ENCODE measurements at places on chromosomes 7 and 10.
A peak's percentile ranks its signal among the peaks of the same experiment; 100 is the strongest.

- no peak overlapping the region for H3K27ac ChIP-seq
- H3K27me3 ChIP-seq: no peaks in the 10 kb centered on the region
- H3K36me3 ChIP-seq: no peaks in the 10 kb centered on the region
- no peaks in the 10 kb centered on the region for H3K4me1 ChIP-seq
Observed at GRCh38 chr7:152000191-152000590, 25.3 kb upstream of the GALNT11 start.

DNA sequence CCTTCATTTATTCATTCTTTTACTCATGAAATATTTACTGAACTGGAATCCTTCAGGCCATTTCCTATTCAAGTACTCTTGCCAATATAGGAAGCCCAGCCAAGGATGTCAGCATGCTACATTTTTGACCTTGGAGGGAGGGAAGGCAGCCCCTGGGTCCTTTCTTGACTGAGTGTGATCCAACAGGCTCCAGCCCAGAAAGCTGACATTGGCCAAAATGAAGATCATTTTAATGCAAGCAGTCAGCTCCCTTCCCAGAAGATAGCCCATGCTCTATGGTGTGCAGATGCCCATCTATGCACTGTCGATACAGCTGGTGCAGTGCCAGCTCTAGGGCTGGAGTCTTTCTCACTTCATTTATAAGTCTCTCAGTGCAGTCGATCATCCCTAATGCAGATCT is 646.0 kb downstream of the KCNMA1 start:
- no peak overlapping the region for H3K27ac ChIP-seq
- no peaks in the 10 kb centered on the region for H3K27me3 ChIP-seq
- DNase-seq: no peak
- peaks cover 11% of the 10 kb centered on the region for H3K4me1 ChIP-seq
- no peak overlapping the region for H3K4me3 ChIP-seq

DNA sequence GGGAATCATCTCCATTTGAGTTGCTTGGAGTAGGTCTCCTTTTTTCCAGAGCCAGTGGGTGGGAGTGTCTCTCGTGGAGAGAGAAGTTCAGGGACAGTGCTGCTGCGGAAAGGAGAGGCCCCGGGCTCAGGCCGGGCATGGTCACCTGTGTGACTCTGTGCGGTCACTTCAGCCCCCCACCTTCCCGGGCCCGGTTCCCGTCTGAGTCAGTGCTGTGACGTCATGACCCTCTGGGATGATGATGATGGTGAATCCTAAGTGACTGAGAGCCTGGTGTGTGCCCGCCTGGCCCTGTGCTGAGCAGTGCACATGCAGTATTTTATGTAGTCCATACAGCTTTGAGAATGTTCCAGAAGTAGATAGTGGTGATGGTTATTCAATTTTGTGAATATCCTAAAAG is 32.6 kb upstream of the AP5Z1 start:
- no peak for DNase-seq
- peaks cover 49% of the 10 kb centered on the region for H3K36me3 ChIP-seq
- peaks cover 52% of the 10 kb centered on the region for H3K4me1 ChIP-seq
- H3K4me3 ChIP-seq: no peak overlapping the region
- H3K27ac ChIP-seq: no peak overlapping the region
- no peaks in the 10 kb centered on the region for H3K27me3 ChIP-seq

- H3K36me3 ChIP-seq: no peaks in the 10 kb centered on the region
- DNase-seq: no peak
- H3K4me1 ChIP-seq: no peaks in the 10 kb centered on the region
- H3K27me3 ChIP-seq: no peaks in the 10 kb centered on the region
- no peak overlapping the region for H3K4me3 ChIP-seq
Observed at GRCh38 chr10:50540069-50540825, 83.5 kb downstream of the SGMS1 start.

- H3K27ac ChIP-seq: no peak overlapping the region
- H3K36me3 ChIP-seq: no peaks in the 10 kb centered on the region
- H3K4me1 ChIP-seq: peaks cover 21% of the 10 kb centered on the region
- H3K27me3 ChIP-seq: peaks cover 33% of the 10 kb centered on the region
Observed at GRCh38 chr7:1401011-1401410, 58.3 kb downstream of the MICALL2 start.

DNA sequence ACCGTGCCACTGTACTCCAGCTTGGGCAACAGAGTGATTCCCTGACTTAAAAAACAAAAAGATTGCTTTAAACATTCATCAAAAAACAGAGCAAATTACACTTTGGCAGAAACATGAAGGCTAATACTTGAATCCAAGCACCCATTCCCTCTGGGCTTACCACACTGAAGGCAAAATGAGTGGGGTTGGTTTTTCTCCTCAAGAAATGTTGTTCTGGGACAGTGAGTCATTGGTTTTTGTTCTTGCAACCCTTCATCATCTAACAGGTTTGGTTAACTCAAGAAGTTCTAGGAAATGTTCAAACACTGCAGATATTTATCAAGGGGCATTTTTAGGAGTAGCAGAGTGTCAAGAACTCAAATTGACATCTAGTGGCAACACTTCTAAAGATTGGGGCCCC is 60.5 kb downstream of the KIAA1217 start:
- no peaks in the 10 kb centered on the region for H3K27me3 ChIP-seq
- H3K4me3 ChIP-seq: no peak overlapping the region
- H3K27ac ChIP-seq: no peak overlapping the region
- no peak for DNase-seq
- H3K36me3 ChIP-seq: no peaks in the 10 kb centered on the region

DNA sequence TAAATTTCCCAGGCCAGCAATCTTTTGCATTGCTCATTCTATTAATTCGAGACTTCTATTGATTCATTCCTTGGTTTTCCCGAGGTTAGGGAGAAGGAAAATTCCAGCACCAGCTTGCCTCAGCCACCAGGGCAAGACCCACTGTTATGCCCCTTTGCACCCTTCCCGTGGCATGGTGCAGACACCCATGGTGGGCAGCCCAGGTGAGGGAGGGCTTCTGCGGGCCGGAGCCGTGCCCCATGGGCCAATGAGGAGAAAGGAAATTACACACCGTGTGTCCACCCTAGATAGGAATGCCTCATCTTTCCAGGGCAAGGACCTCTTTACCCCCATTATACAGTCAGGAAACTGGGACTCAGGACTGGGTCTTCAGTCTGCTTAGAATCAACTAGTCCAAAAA is 4.5 kb upstream of the GRID1 start:
- H3K27ac ChIP-seq: no peak overlapping the region
- peaks cover 14% of the 10 kb centered on the region for H3K27me3 ChIP-seq
- no peaks in the 10 kb centered on the region for H3K36me3 ChIP-seq
- DNase-seq: no peak
- no peak overlapping the region for H3K4me3 ChIP-seq

- H3K4me3 ChIP-seq: peak overlapping the region; percentile 31
- no peak for DNase-seq
- no peak overlapping the region for H3K27ac ChIP-seq
Observed at GRCh38 chr7:155787171-155787851, 25.0 kb downstream of the SHH start.

DNA sequence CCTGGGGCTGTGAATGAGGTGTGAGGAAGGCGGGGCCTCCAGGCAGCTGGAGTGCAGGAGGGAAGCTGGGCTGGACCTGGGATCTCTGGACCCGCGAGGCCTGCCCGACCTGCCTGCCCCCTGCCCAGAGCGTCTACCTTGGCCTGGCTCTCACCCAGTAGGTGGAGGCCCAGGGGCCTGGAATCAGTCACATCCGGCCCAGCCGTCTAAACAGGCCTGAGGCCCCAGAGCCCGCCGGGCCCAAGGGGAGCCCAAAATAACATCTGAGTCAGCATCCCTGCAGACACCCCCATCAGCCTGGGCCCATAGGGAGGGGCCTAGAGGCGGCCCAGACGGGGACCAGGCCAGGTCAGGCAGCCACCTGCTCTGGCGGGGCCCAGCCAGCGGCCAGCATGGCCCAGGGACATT is 15.1 kb upstream of the ELN start:
- H3K36me3 ChIP-seq: peaks cover 6% of the 10 kb centered on the region
- H3K27me3 ChIP-seq: no peaks in the 10 kb centered on the region
- no peak overlapping the region for H3K4me3 ChIP-seq

DNA sequence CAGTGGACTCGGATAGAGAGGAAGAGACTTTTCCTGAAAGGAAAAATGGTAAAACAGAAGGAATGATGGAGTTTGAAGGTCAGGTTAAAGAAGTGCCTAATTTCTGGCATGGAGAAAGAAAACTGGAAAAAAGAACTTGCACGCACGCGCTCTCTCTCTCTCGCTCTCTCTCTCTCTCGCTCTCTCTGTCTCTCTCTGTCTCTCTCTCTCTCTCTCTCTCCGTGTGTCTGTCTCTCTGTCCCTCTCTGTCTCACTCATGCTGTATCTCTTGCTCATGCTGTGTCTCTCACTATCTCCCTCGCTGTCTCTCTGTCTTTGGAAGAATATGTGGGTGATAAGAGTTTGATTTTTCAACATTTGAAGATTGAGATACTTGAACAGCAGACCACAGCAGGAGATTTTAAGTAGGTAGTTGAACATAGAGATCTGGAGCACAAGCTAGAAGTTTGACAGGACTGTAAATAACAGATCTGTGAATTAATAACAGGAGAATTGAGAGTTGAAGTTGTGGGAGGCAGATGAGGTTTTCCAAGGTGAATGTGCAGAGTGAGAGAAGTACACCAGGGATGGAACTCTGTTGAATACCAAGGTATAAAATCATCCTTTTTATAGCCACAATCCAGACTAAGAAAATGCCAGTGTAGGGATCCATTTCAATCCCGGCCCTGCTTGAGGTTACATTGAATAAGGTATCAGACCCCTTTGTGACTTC is 33.1 kb downstream of the ADD3 start:
- H3K4me1 ChIP-seq: no peaks in the 10 kb centered on the region
- H3K27ac ChIP-seq: no peak overlapping the region
- DNase-seq: no peak
- no peaks in the 10 kb centered on the region for H3K27me3 ChIP-seq

GRCh38 chr7:116578526-116578925 is 53.7 kb downstream of the CAV1 start:
- DNase-seq: no peak
- H3K27ac ChIP-seq: no peak overlapping the region
- no peak overlapping the region for H3K4me3 ChIP-seq
- no peaks in the 10 kb centered on the region for H3K27me3 ChIP-seq

GRCh38 chr10:130065251-130065650 is 45.4 kb downstream of the C10orf143 start:
- no peaks in the 10 kb centered on the region for H3K27me3 ChIP-seq
- no peak for DNase-seq
- H3K4me1 ChIP-seq: peaks cover 3% of the 10 kb centered on the region
- H3K4me3 ChIP-seq: no peak overlapping the region
- H3K36me3 ChIP-seq: peaks cover 3% of the 10 kb centered on the region
- no peak overlapping the region for H3K27ac ChIP-seq

- no peak for DNase-seq
- H3K27me3 ChIP-seq: no peaks in the 10 kb centered on the region
- H3K36me3 ChIP-seq: peaks cover 38% of the 10 kb centered on the region
- H3K4me1 ChIP-seq: peaks cover 55% of the 10 kb centered on the region
- H3K27ac ChIP-seq: no peak overlapping the region
- no peak overlapping the region for H3K4me3 ChIP-seq
Observed at GRCh38 chr7:150401424-150401790, 22.3 kb downstream of the ZNF775 start.

- H3K4me3 ChIP-seq: no peak overlapping the region
- no peaks in the 10 kb centered on the region for H3K36me3 ChIP-seq
- DNase-seq: no peak
- peaks cover 4% of the 10 kb centered on the region for H3K4me1 ChIP-seq
- H3K27me3 ChIP-seq: no peaks in the 10 kb centered on the region
- H3K27ac ChIP-seq: no peak overlapping the region
Observed at GRCh38 chr10:49274886-49275285, 24.1 kb upstream of the C10orf71 start.

DNA sequence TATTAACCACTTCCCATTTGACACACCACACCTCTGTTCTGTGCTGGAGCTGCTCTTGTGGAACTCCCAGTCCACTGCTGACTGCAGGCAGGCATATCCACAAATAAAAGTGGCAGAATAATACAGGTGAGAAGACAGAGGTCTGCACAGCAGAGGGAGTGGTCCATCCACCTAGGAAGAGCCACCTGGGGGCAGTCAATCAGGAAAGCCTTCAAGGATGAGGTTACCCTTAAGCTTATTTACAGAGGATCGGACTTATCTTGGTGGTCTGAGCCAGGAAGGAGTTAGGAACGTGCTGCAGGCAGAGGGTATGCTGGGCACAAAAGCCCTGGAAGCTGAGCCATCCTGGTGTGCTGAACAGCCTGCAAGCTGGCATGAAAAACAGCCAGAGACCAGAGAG is 78.7 kb downstream of the FRMPD2 start:
- H3K4me3 ChIP-seq: no peak overlapping the region
- H3K4me1 ChIP-seq: peaks cover 3% of the 10 kb centered on the region
- DNase-seq: no peak
- H3K27me3 ChIP-seq: no peaks in the 10 kb centered on the region
- H3K27ac ChIP-seq: no peak overlapping the region

- H3K4me1 ChIP-seq: no peaks in the 10 kb centered on the region
- H3K36me3 ChIP-seq: no peaks in the 10 kb centered on the region
- H3K27ac ChIP-seq: no peak overlapping the region
Observed at GRCh38 chr7:94452239-94452638, 57.4 kb upstream of the CASD1 start.

GRCh38 chr7:104979167-104979841 is 34.7 kb upstream of the KMT2E start:
- H3K4me3 ChIP-seq: no peak overlapping the region
- peak overlapping the region; percentile 65 for H3K27ac ChIP-seq
- peaks cover 19% of the 10 kb centered on the region for H3K4me1 ChIP-seq
- no peaks in the 10 kb centered on the region for H3K27me3 ChIP-seq
- DNase-seq: no peak

DNA sequence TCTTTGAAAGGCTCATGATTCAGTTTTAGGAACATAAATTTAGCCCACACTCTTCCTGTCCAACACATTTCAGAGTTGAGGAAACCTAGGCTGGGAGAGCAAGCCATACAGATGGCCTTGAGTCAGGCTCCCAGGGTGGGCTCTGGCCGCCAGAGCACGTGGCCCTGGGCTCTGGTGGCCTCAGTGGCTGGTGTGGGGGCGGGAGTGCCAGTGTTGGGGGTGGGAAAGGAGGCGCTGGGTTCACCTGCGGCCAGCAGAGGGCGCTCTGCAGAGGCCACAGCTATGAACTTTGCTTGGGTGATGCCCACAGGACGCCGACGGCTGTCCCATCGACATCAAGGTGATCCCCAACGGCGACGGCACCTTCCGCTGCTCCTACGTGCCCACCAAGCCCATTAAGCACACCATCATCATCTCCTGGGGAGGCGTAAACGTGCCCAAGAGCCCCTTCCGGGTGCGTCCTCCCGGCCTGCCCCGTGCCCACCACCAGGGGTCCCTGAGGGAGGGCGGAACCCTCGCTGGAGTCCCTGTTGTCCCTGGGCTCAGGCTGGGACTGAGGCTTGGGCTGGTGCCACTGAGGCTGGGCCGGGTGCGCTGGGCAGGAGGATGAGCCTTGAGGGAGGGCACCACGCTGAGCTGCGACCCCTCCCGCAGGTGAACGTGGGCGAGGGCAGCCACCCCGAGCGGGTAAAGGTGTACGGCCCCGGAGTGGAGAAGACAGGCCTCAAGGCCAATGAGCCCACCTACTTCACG is 11.9 kb downstream of the FLNC start:
- H3K27me3 ChIP-seq: no peaks in the 10 kb centered on the region
- H3K4me3 ChIP-seq: no peak overlapping the region
- H3K27ac ChIP-seq: no peak overlapping the region
- H3K36me3 ChIP-seq: peaks cover 97% of the 10 kb centered on the region

- H3K4me1 ChIP-seq: peaks cover 31% of the 10 kb centered on the region
- DNase-seq: peak; percentile 47
- H3K27me3 ChIP-seq: peaks cover 15% of the 10 kb centered on the region
- peak overlapping the region; percentile 53 for H3K27ac ChIP-seq
Observed at GRCh38 chr10:103855852-103856796, 748 bp upstream of the SH3PXD2A start.

GRCh38 chr7:100122067-100122466 is 2.6 kb downstream of the CNPY4 start:
- H3K27ac ChIP-seq: no peak overlapping the region
- no peak for DNase-seq
- no peaks in the 10 kb centered on the region for H3K27me3 ChIP-seq
- no peak overlapping the region for H3K4me3 ChIP-seq
